ENCODE measurements at places on chromosomes 11 and 22.

DNA sequence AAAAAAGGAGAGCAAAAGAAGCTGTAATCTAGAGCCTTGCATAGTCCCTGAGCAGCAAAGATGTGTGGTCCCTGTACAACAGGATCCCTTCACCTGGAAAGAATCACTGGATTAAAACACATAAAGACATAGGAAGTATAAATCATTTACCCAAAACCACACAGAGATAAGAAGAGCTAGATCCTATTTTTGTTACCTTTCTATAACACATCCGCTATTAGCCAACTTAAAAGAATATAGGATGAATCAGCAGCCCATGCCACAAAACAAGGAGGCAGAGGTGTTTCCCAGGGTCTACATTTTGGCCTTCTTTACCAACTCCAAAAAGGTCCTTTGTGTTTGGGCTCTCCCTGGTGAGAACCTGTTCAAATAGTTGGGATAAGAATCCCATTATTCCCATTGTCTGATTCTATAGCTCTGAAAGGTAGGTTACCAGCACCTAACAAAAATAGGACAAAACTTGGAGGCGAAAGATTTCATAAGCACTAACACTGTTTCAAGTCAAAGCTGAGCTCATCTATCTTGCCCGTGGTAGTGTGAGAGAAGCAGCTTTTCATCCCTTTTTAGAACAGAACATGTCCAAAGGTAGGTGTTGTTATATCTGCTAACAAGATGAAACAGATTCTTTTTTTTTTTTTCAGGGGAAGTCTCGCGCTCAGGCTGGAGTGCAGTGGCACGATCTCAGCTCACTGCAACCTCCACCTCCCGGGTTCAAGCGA is 26.8 kb downstream of the PAK1 start:
- DNase-seq: no peak

DNA sequence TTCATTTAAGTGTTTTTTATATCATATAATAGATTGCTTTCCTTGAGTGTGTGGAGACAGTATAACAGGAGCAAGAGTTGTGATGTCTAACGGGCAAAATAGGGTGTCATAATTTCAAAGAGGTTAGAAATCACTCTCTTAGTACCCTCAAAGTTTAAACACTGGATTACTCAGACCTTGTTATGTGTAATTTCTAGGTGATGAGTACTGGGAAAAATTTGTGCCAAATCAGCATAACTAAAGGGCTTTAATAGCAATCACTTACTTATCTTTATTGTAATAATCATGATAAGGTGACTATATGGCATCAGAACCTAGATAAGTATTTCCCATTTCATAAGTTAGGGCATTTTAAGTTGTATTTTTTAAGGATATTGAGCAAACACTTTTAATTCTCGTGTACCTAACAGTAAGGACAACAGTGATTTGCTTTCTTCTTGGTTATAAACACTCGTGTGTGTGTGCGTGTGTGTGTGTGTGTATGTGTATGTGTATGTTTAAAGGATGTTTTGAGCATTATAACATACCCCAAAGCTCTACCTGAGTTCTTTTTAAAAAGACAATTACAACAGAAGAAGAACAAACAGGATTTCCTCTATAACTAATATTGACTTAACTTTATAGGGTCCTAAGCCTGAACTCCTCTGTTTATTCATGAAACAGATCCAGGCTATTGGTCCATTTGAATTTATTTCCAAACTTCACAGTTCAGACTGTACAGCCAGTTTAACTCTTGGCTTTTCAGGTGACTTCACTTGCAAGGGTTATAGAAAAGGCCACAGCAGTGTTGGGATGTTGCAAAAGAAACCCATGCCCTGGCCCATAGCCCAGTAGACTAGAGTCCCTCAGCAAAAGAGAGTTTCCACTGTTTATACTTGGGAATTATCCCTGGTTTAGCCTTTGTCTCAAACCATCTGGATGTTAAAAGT is 23.7 kb upstream of the PDE3B start:
- DNase-seq: no peak

- DNase-seq: no peak
These were observed 97.3 kb downstream of the MICAL3 start for GRCh38 chr22:17927062-17927461.

GRCh38 chr11:62141111-62142042 is 17.6 kb downstream of the INCENP start:
- no peak for DNase-seq

GRCh38 chr11:15166204-15166603 is 51.5 kb downstream of the INSC start:
- DNase-seq: no peak

GRCh38 chr22:46430961-46431838 is 95.7 kb downstream of the TRMU start:
- DNase-seq: no peak
